ENCODE measurements at places on chromosomes 16 and 17. TPM values are rescaled to one million over a fixed set of nuclear protein-coding genes. Genes with fewer than 3 reads are reported as not detected.

The HS3ST6 gene
- polyA plus RNA-seq, result not detected

DNA sequence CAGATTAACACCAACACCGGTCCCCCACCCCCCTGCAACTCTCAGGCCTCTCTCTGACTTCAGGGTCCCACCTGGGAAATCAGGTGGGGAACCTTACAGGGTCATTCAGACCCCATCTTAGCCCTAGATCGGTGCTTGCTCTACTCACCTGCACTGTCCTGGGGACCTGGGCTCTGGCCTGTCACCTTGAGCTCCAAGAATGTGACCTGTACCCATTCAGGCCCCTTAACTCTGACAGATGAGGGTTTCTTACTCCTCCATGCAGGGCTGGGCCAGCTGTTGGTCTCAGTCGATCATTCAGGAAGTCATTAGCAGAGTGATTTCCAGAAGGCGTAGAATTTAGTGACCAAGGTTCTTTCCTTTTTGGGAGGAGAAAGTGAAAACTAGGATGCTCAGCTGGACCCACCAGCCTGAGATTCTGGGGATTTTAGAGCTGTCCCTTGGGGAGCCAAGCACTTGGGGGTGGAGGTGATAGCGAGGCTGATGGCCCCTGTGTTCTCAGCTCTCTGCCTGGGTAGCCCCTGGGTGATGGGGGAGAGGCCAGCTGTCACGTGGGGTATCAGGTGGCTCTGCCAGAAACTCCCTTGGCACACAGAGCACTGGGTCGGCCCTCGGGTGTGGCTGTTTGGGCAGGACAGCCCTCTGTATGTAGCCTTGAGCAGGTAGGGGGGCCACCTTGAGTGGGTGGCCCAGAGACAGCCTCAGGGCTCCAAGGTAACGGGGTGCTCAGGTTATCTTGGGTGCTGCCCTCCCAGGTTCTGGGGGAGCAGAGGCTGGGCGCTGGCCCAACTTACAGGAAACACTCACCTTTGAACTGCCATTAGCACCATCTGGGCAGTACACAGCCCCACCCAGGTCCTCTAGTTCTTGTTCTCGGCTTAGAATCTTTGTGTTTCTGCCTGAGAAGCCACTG is 724 bp downstream of the MVP start:
- peak; percentile 85 for DNase-seq

GRCh38 chr17:66777689-66778225 is 57.2 kb upstream of the CACNG5 start:
- no peak for DNase-seq

GRCh38 chr16:85555719-85556455 is 57.2 kb upstream of the GSE1 start:
- peak; percentile 70 for DNase-seq

The TMED6 gene
- polyA plus RNA-seq, result not detected

DNA sequence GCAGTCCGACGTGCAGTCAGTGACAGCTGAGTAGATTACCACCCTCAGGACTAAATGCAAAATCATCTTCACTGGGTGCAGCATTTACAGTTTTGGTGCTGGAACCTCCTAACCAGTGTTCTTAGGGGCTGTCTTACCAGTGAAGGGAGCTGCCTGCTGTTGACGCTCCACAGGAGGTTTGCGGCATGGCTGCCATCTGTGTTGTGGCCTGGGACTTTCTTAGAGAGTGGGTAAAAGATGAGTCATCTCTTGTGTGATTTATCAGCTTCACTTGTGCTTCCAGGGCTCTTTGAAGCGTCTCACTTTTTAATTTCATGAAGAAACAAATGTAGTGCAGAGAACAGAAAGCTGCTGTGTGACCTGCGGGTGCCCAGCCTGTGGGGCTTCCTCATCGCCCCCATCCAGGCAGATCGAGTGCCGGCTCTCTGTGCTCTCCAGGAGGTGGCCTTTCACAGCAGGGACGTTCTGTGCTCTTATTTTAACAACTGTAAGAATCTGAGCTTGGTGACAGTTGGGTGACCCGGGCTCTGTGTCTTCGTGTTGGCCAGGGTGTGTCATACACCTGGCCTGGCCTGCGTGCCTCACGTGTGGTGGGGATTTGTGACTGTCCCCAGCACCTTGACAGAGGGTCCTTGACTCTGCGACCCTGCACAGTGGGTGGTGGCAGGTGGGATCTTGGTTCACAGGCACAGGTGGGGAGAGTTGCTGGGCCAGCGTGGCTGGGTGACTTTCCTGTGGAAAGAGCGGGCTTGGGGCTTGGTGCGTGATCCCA is 24.3 kb upstream of the ZNF750 start:
- no peak for DNase-seq

The PERCC1 gene
- 0.18 TPM for polyA plus RNA-seq

DNA sequence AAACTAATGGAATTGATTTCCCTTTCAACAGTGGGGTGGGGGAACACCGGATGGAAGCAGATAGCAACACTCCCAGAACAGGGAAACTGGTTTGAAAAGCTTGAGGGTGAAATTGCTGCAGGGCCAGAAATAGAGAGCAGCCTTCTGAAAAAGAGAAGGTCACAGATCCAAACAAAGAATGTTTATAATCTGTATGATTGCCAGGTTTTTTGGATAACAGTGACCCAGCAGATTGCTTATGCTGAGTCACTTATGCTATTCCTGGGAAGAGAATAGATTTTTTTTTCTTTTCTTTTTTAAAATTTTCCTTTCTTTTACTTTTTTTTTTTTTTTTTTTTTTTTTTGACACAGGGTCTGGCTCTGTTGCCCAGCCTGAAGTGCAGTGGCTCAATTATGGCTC is 641.3 kb downstream of the KCNJ2 start:
- DNase-seq, result no peak

DNA sequence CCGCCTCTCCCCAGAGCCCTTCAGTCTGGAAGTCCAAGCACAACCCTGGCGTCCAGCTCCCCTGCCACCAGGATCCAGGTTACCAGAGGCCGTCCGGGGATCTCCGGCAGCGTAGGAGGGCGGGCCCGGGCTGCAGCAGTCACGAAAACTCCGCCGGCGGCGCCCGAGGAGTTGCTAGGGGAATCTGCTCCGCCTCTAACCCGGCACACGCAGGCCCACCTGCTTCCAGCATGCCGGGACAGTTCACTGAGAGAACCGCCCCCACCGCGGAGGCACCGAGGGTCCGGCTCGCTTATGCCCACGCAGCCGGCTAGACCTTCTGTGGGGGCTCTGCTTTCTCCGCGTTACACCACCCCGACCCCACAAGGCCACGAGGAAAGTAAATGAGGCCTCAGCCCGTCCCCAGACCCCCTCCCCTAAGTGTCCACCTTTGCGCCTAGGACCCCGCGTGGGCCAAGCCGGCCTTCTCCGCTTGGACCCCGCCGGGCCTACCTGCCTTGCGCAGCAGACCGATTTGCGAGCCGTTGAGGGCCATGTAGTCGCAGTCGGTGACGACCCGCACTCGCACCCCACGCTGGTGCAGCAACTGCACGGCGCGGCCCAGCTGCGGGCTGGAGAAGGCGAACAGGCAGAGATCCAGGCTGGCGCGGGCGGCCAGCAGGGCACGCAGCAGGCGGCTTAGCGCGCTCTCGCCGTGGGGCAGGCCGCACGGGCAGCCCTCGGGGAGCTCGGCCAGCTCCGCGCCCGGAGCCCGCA is 587 bp downstream of the PLD6 start:
- peak; percentile 78 for DNase-seq

The SMIM22 gene
- not detected for polyA plus RNA-seq

- peak; percentile 70 for DNase-seq
Measured at GRCh38 chr17:14297161-14297851, 3.6 kb upstream of the HS3ST3B1 start.

GRCh38 chr16:17510567-17510966 is 39.8 kb upstream of the XYLT1 start:
- DNase-seq, result no peak

DNA sequence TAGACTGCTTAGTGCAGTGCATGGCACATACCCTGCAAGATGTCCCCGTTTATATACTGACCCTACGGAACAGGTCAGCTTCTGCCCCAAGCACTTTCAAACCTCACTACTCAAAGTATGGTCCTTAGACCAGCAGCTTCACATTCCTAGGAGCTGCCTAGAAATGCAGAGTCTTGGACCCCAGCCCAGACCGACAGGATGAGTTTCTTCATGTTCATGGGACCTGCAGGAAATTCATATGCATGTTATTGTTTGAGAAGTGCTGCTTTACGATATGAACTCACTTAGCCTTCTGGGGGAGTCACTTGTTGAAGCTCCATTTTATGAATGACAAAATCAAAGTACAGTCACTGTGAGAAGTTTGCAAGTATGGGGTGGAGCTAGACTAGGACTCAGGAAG is 82.6 kb downstream of the DYNLRB2 start:
- DNase-seq, result no peak

The CCL4 gene
- polyA plus RNA-seq, result 0.95 TPM

DNA sequence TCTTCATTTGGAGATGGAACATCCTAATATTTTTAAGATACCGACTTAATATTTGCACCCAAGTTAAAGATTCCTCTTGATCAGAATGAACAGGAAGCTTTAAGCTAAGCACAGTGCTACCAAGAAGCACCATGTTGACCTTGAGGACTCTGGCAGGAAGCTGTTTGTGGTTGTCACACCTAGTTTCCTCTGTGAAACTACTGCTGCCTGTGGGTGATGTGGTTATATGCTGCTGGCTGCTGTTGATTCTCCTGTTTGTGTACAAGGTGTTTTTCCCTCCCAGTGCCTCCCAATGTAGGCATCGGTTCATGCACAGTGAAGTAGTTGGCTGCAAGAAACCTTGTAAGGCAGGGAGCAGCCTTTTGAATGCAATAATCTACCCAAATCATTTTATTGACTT is 23.4 kb downstream of the RBL2 start:
- DNase-seq, result no peak

The GCGR gene
- polyA plus RNA-seq, result not detected

DNA sequence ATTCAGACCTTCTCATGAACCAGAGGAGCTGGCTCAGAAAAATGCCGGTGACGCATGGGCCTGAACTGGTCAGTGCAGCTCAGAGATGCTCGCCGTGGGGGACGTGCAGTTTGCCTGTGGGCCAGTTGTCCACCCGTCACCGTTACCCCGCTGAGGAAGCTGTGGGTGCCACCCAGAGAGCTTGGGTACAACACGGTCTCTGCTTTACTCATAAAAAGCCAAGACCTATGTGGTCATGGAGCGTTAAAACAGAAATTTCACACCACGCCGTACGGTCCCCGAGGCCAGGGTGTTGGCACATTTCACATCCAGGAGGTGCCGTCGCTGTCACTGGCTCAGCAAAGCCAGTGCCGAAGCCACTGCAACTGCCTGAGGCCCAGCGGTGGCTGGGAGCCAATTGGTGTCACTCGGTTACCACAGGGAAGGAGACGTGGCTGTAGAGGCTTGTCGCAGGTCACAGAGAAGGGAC is 120.9 kb downstream of the METRNL start:
- peak; percentile 86 for DNase-seq

All from right cardiac atrium (tissue), 5 donors.